Right hindlimb (tissue), 1 donor: ENCODE measurements at places on chromosomes 12 and 14.

DNA sequence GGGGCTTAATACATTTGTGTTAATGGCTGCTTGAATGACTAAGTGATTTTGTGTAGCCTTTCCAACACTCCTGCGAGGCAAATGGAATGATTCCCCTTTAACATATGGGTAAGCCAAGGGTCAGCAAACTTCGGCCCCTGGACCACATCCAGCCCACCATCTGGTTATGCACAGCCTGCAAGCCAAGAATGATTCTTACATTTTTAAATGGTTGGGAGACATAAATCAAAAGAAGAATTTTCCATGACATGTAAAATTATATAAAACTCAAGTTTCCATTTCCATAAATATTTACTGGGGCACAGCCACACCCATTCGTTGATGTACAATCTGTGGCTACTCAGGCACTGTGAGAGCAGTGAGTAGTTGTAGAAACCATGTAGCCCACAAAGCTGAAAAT, 9.0 kb downstream of the SLC8B1 start:
- peak; percentile 75 for DNase-seq

DNA sequence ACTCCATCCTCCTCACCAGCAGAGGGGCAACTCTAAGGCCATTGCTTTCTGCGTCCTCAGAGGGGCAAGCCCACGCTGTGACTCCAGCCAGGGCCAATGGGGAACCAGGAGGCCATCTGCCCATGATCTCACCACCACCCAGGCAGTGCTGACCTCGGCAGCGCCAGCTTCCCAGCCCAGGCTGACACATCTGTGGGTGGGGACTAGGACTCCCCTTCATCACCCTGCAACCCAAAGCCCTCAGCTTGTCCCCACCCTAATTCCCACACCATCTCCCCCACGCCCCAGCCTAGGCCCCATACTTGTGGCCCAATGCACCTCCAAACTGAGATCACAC, 58.6 kb downstream of the VWF start:
- no peak for DNase-seq

GRCh38 chr12:53481939-53482586, 17.2 kb downstream of the MAP3K12 start:
- DNase-seq: no peak

DNA sequence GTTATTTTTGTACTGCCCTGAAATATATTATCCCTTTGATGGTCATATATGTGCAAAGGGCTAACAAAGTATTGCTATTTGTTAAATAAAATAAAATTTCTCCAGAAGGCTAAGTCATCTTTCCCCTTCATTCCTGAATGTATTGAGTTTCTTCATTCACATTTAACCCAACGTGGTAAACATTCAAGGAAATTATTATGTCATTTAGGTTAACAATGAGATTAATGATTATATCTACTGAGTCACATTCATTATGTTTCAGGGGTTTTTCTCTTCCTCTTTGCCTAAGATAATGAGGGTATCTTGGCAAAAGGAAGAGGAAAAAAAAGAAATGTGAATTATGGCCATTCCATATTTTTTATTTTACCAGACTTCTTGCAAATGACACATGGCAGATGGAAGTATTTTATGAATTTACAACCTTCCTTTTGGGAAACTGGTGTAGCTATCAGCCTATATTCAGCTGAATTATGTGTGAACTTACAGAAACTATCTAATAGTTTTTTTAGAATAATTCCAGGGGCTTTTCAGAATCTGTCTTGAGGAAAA, 27.2 kb downstream of the TSPAN8 start:
- no peak for DNase-seq

DNA sequence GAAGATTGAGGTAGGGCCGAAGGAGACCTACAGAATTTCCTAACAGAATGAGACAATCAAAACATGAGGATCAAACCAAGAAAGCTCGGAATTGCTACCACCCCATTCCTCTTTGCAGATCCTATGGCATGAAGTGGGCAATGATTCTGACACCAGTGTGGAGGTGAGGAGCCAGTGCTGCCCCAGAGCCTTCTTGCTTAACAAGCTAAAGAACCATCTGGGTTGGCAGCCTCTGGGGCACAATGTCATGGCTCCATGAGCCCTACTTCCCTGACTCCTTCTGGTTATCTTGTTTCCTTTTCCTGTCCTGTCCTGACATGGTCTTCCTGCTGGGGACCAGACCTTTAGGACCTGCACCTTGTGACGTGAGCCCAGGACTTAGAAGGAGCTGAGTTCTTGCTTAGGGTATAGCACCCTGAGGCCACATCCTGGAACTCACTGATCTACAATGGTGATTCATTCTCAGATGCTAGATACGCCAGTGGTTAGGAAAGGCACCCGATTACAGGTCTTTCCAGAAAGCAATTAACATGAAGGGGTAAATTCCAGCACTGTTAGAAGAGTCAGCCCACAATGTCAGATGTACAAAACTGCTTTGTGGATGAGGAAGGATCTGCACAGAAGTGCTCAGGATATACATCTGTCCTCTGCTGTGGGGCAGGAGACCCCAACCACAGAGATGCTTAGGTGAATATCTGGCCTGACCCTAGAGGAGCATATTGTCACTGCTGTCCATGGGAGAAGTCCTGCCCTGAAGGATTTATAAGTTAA, 324.2 kb downstream of the ZFP36L1 start:
- no peak for DNase-seq

DNA sequence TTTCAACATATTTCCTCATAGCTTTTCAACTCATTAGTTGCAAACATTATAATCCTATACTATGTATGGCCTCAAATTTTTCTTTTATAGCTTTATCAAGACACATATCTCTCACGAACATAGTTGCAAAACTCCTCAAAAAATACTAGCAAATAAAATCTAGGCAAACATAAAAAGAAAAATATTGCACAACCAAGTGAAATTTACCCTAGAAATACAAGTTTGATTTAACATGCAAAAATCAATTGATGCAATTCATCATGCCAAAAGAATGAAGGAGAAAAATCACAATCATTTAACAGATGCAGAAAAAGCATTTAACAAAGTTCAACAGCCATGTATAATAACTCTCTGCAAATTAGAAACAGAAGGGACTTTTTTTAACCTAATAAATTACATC, 33.3 kb upstream of the KCNH5 start:
- DNase-seq: no peak

GRCh38 chr12:103469719-103470118, 26.0 kb downstream of the C12orf42 start:
- no peak for DNase-seq

GRCh38 chr14:55274146-55274545, 2.9 kb downstream of the FBXO34 start:
- DNase-seq: no peak

DNA sequence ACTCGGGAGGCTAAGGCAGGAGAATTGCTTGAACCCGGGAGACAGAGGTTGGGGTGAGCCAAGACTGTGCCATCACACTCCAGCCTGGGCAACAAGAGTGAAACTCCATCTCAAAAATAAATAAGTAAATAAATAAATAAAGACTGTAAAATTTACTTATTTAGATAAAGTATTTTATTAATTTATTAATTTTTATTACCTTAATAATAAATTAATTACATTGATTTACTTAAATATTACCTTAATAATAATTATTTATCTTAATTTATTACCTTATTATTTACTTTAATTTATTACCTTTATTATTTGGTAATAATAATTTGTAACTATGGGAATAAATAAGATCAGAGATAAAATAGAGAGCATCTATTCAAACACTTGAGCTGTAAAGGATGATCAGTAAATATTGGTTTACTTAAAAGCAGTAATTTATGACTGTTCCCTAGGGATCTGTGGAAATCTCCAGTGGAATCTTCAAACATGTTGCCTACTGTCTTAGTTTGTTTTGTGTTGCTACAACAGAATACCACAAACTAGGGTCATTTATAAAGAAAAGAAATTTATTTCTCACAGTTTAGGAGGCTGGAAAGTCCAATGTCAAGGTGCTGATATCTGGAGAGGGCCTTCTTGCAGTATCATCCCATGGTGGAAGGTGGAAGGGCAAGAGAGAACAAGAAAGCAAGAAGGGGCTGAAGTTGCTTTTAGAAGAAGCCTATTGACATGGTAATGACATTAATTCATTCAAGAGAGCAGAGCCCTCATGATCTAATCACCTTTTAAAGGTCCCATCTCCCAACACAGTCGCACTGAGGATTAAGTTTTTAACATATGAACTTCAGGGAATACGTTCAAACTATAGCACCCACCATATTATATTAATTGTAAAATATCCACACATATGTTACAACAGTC, 37.1 kb downstream of the SOCS2 start:
- DNase-seq: no peak

GRCh38 chr14:69637503-69638031, 26.2 kb downstream of the SUSD6 start:
- DNase-seq: no peak

DNA sequence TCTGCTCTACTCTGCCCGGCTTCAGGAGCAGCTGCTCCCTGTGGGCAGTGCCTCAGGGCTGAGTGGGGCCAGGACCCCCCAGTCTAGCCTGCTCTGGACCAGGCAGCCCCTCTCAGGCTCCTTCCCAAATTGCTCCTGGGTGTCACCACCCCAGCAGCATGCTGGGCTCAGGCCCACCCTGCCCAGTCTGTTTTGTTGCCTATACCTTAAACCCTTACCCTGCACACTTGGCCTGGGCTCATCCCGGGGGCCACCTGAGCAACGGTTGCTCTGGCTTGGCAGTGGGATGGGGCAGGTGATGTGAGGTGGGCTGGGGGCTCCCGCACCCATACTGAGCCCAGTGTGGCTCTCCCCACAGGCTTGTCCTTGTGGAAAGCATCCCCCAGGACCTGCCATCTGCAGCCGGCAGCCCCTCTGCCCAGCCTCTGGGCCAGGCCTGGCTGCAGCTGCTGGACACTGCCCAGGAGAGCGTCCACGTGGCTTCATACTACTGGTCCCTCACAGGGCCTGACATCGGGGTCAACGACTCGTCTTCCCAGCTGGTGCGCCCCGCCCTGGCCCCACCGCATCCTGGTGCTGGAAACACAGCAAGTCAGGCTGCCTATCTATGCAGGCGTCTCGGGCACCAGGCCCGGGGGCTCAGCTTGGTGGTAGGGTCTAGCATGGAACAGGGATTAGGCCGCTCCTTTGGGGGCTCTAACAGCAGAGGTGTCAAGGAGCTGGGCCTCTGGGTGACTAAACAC, 3.9 kb downstream of the PLD4 start:
- no peak for DNase-seq

DNA sequence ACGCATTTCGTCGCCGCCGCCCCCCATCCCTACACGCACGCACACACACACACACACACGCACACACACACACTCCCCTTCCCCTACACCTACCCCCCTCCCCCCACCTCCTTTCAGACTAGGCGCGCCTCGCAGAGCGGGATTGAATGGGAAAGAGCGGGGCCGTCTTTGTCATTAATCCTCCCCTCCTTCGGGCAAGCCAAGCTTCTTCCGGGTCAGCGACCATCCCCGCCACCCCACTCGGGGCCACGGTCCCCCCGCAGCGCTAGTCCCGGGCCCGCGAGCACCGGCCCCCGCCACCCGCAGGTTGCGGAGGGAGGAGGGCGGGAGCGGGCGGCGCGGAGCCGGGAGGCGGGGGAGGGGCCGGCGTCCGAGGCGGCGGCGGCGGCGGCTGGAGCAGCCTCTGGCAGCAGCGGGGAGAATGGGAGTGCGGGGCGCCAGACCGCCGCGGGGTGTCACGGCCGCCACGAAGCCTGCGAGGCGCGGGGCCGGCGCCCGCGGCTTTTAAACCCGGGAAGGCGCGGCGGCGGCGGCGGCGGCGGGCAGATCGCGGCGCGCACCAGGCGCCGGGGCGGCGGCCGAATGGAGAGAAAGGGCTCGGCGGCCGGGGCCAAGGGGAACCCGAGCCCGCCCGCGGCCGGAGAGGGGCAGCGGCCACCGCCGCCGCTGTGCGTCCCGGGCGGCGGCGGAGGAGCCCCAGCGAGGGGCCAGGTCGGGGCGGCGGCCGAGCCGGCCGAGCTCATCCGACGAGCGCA, at the start of gene TTC9:
Gene TTC9, plus strand, starts transcription at position 369 of the 755 bp plus-strand sequence. Its CDS starts 214 bp downstream, at position 583.
- peak; percentile 27 for DNase-seq

- peak; percentile 96 for DNase-seq
Measured at GRCh38 chr14:75310295-75311111, 31.9 kb downstream of the FOS start.

- DNase-seq: no peak
Measured at GRCh38 chr12:89383235-89384049, 31.1 kb upstream of the DUSP6 start.

DNA sequence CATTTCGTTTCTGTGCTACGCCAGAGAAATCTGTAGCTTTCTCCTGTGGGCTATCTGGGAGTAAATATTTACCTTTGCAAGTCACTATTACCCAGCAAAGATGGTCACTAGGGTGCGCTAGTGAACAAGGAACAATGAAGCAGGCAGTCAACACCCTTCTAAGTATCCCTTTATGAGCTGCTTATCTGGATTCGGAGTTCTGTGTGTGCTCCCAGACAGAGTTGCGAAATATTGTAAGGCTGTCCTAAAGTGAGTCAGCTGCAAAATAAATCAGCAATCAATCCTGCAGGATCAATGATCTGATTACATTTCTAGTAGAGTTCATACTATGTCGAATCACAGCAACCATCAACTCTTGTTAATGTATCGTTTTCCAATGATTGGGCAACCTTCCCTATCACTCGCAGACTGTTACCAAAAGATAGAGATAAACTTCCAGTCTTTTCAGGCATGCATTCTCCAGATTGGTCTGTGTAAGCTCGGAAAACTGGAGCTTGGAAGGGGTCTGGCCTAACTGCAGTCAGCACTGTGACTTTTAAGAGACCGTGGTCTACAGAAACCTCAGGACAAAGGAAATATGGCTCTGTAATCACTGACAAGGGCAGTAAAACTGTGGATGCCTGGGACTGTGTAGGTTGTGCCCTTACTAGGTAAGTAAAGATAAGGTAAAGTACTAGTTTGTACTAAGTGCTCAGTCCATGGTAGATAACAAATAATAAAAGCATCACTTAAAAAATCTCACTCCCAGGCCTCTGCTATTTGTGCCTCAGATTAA, 133.5 kb downstream of the KCNK10 start:
- peak; percentile 65 for DNase-seq

- no peak for DNase-seq
Measured at GRCh38 chr14:36194663-36195062, 18.1 kb upstream of the PTCSC3 start.

GRCh38 chr12:84276215-84276614, 636.4 kb downstream of the SLC6A15 start:
- DNase-seq: no peak

DNA sequence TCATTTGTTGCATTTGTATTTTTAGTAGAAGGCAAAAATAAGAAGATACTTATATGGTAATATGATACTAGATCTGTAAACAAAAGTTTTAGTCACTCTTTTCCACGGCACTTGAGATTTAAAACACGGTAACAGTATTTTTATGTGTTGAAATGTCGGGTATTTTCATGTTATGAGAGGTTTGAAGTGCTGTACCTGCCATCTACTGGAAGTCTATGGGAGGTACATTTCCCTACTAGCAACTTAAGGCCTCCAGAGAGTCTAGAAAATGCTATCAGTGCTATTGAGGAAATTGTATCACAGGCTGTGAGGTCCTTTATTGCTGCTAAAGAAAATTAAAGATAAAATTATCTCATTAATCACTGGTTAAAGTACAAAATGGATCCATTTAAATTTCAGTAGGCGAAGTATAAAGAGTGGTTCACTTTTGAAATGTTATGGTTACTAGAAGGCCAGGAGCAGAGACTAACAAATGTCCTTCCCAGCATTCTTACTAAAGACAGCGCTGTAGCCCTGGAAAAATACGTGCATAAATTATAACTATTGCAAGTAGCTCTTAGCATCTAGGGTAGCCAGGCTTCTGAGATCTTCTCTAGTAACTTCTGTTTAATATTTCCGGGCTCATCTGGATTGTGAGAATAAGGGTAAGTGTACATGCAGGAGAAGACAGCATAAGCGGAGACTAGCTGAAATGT, 77.6 kb upstream of the PRKD1 start:
- DNase-seq: no peak
